H4 (cell line): ENCODE measurements at places on chromosomes 1 and 21. TPM values are rescaled to one million over a fixed set of nuclear protein-coding genes. Genes with fewer than 3 reads are reported as not detected.

GRCh38 chr1:223126741-223127140, 16.3 kb downstream of the TLR5 start:
- DNase-seq, result no peak

- no peak for DNase-seq
Observed at GRCh38 chr1:155116113-155116764, 11.4 kb upstream of the EFNA1 start.

DNA sequence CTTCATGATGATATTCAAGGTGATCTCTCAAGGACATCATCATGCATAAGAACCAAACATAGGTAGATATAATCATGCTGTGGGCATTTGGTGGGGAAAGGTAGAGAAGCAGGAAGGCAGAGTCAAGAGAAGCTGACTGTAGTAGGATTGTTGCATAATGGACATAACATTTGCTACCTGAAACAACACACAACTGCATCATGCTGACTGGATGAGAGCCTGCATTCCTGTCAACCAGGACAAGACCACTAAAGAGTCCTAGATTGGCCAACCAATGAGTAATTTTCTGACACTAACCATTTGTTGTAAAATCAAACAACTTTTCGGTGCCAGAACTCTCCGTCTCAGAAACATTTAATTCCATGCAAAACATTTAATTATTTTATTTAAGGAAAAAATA, 377.2 kb downstream of the PLPP3 start:
- DNase-seq, result no peak

- no peak for DNase-seq
Observed at GRCh38 chr1:93533677-93534076, 85.8 kb downstream of the FNBP1L start.

DNA sequence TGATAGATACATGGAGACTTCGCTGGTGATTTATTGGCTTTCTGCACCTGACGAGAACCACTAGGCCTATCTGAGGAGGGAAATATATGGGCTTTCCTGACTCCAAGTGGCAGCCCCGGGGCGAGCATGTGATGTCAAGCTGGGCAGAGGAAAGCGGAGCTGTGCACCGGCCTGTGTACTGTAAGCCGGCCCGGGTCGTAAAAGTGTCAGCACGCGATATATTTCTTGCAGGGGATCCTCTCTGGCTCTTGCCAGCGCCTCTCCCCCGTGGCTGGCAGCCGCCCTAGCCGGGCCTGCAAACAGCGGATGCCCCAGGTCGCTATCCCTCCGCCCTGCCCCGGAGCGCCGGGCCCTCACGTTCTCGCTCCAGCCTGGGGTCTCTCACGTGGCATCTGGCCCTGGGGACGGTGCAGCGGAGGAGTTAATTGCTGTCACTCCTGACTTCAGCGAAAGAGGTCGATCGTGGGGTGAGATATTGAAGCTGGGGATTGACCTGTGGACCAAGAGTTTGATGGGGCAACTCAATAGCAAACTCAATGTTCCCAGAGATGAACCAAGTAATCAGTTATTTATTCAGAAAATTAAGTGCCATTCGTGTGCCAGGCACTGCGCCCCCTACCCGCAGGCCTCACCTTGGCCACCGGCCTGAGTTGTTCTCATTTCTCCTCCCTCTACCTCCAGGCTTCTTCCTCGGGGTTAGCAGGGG, 41.0 kb upstream of the HAO2 start:
- DNase-seq, result no peak

DNA sequence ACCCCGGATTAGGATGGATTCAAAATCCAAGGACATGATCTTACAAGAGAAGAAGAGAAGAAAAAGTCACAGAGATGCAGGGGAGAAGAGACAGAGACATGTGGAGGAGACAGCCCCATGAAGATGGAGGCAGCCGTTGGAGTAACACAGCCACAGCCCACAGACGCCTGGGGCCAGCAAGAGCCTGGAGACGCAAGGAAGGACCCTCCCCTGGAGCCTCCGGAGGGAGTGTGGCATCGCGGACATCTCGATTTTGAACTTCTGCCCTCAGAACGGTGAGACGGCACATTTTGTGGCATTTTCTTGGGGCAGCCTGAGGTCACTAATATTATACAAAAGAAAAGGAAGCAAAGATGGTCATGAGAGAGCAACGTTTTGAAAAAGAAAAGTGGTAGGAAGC, 28.8 kb downstream of the ABCG1 start:
- DNase-seq, result no peak

GRCh38 chr1:50108497-50109059, at the start of gene ELAVL4:
TSS of gene ELAVL4 (plus strand) at chr1:50108920. CDS start at chr1:50109190, 270 bp downstream.
- DNase-seq, result no peak

DNA sequence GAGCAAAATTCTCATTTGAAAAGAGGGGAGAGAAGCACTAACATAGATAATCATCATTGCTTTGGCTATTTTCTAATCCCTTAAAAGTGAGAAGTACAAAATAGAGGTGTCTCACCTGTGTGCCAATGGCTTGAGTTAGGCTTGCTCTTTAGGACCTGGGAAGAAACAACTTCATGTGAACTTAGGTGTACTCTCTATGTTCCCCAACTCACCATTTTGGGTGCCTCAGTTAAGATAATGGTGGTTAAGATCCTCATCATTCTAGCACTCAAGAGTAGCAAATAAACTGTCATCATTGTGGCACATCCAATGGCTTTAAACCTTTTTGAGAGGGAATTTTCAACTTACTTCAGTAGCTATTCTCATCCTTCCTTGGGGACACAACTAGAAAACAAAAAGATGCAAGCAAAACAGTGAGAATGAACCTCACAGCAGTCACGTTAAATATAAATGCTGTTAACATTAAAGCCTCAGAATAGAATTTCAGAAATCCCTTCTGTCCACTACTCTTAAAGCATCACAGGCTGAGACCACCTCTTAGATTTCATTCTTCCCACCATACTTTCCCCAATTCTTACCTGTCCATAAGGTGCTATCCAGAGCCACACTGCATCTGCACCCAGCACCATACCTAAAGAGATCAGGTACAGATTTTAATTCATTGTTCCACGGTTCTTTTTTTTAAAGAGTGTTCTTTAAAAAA, 1.2 kb downstream of the GAS5 start:
- DNase-seq, result no peak

DNA sequence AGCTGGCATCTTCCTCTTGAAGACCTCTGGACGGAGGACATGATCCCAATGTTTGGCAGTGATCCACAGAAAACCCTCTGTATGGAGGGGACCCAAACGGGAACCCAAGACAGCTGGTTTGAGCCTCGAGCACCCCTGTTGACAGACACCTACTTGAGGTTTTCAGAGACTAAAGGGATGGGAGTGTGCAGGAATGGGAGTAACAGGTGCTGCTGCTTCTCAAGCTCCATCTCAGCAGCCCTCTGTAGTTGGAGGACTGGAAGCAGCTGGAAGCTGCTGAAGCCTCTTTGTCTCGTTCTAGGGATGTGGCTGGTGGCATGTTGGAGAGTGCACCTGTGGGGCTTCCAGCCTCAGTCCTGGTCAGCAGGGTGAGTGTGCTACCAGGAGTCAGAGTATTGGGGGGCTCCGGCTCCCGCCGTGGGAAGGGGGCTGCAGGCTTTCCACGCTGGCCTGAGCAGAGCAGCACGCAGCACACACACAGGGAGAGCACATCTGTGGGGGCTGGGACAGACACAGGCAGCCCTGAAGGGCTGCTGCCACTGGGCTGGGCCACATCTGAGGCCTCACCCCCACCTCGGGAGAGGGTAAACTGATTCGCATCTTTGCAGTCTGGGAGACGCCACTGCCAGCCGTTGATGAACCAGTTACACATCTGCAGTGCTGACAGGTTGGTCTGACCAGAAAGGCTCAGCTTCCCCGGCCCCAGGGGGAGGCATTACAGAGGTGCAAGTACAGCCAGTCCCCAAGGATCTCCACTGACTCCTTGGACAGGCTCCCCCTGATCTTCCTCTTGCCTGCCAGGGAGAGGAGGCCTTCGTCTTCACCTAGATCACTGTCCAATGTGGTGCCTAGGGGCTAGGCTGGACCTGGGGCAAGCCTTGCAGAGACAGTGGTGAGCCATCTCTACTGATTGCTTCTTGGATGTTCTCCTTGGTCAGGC, 56.6 kb downstream of the ADSS2 start:
- no peak for DNase-seq

DNA sequence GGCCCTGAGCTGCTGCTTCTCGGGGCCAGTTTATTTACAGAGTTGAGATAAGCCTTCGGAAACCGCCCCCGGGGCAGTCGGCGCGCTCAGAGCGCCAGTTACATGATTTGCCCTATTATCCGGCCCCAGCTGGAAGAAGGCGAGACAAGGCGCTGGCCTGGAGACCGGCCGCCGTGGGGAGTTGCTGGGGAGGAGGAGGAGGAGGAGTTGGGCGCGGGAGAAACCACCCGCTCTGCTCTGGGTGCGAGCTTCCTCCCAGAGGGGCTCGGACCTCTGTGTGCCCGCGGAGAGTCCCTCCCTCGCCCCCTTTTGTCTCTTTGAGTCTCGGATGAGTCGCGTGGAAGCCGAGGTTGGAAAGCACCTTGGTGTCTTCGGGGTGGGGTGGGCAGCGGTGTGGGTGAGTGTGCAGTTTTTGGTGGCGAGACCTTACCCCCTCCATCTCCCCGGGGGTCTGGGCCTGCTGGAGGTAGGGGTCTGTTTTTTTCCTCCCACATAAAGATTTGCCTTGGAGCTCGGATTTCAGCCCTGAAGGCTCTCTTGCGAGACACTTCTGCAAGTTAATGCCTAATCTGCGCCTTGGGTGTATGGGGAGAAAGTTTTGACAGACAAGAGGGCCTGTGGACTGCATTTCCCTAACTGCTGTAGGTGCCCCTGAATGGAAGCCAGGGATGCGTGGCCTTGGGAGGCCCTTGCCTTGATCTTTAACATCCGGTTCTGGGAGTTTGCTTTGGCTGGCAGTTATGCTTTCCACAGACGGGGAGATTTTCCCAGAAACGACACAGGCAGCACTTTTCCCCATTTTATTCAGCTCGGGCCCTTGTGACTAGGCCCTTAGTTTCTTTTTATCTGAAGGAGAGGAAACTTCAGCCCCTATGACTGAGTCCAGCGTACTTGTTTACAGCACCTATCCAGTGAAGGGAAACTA, 80.0 kb downstream of the NDUFS5 start:
- DNase-seq, result no peak

DNA sequence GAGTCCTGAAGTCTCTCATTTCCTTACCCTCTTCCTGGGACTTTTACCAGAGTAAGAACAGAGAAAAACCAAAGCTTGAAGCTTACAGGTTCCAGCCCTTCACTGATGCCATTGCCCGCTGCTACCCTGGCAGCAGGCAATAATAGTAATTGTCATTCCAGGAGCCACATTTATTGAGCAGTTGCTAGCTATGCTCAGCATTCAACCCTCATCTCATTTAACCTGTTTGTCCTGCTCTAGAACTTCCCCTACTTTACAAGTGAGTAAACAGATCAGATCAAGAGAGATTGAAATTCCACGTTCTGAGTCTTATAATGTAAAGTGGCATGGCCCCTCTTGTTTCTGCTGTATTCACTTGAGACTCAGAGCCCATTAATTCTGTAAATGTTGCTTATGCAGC, 80.4 kb downstream of the ATP1A1 start:
- DNase-seq, result no peak

- DNase-seq, result no peak
Observed at GRCh38 chr1:236119943-236120484, 22.3 kb upstream of the GPR137B start.

- DNase-seq, result no peak
Observed at GRCh38 chr1:200640373-200640962, 19.9 kb upstream of the KIF14 start.

DNA sequence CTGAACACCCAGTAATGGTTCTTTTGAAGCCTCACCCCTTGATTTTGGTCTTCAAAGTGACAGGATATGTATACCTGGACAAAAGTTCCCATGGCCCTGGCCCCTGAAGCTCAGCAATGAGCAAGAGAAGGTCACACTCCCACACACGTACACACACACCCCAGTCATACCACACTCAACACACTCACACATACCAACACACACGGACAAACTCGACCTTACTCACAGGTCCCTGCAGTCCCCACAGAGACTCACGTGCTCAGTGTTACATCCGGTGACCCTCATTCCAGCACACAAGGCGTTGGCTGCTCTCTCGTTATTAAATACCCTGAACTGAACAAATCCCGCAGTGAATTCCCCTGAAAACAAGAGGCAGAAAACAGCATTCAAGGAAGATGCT, 5.9 kb downstream of the ITLN1 start:
- no peak for DNase-seq

GRCh38 chr1:84269306-84269705, 32.2 kb upstream of the SAMD13 start:
- no peak for DNase-seq

GRCh38 chr21:22277341-22277740, 1279.1 kb downstream of the NCAM2 start:
- no peak for DNase-seq

- DNase-seq, result no peak
Observed at GRCh38 chr1:163307479-163308171, 14.1 kb upstream of the NUF2 start.

GRCh38 chr1:244339073-244339692, 112.5 kb downstream of the ADSS2 start:
- no peak for DNase-seq

- DNase-seq, result no peak
Observed at GRCh38 chr1:53031732-53032131, 30.3 kb upstream of the PODN start.

The PCP4L1 gene
- not detected in 2 replicates for total RNA-seq

The CHIT1 gene
- total RNA-seq, result not detected in 2 replicates

The SLAMF7 gene
- total RNA-seq, result 1.8 and 2.5 TPM in 2 replicates
